HTR-8/SVneo (cell line): ENCODE measurements at places on chromosomes 1 and 21.

DNA sequence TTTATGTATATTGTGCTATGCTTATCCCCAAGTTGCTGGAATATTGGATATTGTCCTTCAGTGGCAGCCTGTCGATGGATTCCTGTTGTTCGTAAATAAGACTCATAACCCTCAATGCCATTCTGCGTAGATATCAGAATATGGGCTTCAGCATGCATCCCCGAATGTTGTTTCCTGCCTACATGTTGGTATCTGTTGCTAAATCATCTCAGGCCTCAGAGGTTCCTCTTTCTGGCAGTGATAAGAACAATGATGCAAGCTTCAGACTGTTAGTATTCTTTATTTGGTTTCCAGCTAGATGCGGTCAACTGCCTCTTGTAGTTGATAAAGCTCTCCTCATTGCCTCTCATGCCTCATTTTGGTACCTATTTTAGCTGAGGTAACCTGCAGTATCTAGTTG is 2082.6 kb downstream of the MRPL39 start:
- no peak for DNase-seq

DNA sequence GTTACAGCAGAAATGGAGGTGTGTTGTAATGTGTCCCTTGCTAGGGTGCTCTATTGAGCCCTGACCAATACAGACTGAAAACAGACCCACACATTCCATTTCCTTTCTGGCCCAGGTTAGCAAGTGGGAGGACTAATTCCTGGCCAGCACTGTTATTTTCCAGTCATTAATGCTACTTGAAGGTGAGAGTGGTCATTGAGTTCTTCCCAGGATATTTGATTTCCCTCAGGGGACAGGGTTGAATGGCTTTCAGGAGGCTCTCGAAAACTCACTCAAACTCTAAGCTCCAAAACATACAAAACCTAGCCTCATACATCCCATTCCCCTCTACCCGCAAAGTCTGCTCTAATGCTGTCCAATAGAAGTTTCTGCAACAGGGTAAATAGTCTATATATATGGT is 6.2 kb downstream of the LRRC52 start:
- no peak for DNase-seq

DNA sequence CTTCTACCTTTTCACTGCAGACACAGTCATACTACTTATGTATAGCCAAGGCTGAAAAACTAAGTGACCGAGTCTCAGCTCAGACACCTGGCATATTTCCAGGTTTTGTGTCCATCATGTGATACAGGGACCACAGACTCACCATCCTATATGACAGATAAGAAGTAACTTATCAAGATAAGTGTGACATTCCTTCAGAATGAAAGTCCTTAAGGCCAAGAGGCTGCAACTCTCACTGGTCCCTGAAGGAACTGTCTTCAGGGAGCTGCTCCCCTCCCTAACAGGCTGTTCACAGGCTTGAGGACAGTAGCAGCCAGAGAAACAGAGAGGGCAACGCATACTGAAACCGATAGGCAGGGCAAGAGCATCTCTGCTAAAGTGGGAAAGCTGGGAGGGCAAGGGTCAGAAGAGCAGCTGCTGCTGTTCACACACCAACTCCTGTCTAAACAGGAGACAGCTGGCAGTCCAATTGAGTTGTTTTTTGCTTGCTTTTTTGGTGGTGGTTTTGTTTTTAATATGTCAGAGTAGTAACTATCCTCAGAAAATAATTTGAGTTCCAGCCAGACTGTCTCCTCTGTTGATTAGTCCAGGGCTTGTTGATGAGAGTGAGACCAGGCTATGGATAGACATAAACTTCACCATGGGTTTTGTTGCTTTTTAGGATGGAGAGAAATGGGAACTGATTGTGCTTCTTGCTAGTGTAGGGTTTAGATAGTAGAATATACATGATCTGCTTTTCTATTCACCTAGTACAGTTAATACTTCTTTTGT is 67.7 kb downstream of the MACF1 start:
- no peak for DNase-seq

DNA sequence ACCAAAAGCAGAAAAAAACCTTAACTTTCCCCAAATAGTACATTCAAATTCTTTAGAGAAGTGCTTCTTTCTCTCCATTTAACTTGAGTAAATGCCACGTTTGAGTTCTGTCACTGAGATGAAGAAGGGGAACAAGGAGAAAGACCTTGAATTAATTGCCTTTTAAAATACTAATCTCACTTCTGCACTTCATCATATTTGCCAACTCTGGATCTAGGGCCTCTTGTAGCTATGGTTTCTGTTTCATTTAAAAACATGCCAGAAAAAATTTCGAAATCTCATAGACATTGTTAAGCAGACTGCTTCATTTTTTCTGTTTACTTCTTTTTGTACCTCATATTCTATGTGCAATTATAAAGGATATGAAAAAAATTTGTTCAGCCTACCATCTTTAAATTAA is 24.6 kb downstream of the MIXL1 start:
- no peak for DNase-seq

- peak; percentile 33 for DNase-seq
These were observed 134.3 kb upstream of the ZBTB40 start for GRCh38 chr1:22317231-22317919.

- no peak for DNase-seq
These were observed 3.6 kb upstream of the SPSB1 start for GRCh38 chr1:9289090-9289534.

DNA sequence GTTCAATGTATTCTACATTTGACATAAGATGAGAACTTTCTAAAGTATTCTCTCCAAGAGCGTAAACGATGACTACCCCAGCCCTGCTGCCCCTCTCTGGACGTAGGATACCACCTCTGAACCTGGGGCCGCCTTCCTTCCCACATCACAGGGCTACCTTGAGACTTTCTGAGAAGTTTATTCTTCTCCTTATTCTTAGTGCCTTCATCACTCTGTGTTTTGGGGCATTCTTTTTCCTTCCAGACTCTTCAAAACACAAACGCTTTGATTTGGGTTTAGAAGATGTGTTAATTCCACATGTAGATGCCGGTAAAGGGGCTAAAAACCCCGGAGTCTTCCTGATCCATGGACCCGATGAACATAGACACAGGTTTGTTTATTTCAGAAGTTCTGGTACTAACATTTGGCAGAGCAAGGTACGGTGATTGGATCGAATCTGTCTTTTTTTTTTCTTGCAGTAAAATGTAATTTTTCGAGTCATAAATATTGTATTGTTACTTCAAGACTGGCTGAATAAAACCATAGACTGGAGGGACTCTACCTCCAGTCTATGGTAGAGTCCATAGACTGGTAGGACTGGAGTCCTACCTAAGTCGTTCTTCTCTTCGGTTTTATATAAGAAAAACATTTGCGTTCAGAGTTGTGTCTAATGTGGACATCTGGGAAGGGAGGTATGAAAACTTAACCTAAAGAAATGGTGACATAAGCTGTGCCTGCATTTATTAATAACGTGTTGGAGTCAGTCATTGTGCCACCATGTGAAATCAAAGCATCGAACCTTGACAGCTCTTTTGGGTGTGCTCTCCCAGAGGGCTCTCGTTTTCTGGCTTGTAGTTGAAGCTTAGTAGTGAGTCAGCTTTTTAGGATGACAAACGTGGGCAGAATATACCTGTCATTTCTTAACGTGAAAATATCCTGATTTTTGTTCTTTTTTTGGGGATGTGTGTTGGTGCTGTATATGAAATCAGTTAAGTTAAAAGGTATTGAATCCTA is 1.2 kb downstream of the MAN1A2 start:
- DNase-seq, result no peak

- DNase-seq, result no peak
These were observed 2219.4 kb downstream of the NCAM2 start for GRCh38 chr21:23217597-23217996.

DNA sequence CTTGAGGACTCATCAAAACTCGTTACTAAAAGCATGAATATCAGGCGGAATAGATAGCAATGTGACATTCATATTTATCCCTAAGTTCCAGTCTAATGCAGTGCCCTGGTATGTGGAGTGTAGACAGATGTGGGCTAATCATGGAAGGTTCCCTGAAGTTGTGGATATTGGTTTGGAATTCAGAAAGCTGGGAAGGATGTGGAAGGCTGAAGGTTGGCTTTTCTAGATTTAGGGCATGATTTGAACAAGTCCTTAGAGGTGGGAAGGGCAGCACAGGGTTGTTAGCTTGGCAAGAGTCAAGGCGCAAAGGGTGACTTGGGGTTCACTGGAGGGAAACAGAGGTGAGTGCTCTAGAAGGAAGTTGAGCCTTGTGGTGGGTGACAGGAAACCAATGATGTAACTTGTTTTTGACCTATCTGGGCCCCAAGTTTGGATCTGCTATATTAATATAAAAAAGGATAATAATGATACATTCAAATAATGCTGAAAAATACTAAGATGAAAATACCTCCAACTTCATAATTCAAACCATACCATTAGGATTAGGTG is 21.9 kb downstream of the LGALS8 start:
- DNase-seq, result no peak

DNA sequence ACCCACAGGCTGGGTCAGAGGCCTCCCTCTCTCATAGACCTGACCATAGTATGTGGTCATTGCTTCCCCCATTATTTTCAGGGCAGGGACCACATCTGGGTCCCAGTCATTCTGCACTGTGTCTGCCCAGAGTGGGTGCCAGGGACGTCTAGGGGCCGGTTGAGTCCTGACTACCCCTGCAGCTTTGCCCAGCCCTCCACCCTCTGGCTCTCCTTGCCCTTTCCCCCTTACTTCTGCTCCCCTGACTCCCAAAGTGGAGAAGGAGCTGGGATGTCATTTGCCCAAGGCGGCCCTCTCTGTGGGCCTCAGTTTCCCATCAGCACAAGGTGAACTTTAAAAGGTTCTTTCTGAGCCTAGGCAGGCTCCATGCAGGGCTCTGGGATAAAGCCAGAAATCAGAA is 4.3 kb upstream of the TTC22 start:
- no peak for DNase-seq
